ENCODE measurements at places on chromosomes 16 and 17.

DNA sequence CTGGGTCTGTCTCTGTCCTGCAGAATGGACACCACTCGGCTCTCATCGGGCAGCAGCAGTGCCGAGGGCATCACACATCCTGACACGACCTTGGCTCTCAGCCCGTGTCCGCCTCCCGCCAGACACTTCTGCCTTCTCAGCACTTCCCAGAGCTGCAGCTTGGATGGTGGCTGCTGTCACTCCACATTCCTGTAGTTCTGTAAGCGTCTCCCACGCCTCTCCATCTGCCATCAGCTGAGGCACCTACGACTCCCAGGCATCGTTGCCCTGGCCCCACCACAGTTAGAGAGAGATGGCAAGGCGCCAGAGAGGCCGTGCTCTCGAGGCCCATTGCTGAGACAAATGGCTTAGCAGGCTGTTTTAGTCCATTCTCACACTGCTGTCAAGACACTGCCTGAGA lies 195.9 kb upstream of the CHMP6 start:
- no peak for DNase-seq

- DNase-seq: no peak
Measured at GRCh38 chr17:33116021-33116551, 124.4 kb downstream of the SPACA3 start.

DNA sequence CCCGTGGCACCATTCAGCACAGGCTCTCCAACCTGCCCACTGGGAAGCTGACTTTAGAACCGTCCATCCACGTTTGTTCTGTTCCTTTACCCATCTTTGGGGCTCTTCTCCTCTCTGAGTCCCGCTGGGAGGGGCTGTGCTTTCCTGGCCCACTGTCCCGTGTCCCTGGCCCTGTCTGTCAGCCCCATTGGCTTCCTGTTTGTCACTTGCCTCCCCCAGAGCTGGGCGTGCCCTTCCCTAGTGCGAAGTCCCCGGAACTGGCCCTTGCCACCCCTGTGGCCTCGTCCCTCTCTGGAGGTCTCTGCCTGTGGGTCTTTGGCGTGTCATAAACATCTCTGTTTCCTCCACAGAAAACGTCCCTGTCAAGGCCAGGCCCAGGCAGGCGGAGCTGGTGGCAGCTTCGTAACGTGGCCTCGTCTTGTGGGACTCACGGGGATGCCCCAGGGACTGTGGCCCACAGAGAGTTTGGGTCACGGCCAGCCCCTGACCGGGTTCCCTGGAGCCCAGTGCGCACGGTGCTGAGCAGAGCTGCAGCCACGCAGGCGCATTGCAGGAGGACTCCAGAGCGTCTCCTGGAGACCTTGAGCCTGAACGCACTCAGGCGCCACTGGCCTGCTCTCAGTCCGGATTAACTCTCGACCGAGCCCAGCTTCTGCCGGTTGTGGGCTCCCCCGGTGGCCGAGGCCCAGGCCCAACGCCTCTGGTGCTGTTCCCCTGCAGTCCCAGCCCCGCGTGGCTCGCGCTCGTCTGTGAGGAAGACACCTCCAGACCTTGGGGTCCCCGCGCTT lies 7.3 kb downstream of the CHMP6 start:
- no peak for DNase-seq

- DNase-seq: no peak
Measured at GRCh38 chr17:45040459-45040858, 11.0 kb downstream of the DCAKD start.

- no peak for DNase-seq
Measured at GRCh38 chr16:22191532-22192260, 14.4 kb upstream of the EEF2K start.

DNA sequence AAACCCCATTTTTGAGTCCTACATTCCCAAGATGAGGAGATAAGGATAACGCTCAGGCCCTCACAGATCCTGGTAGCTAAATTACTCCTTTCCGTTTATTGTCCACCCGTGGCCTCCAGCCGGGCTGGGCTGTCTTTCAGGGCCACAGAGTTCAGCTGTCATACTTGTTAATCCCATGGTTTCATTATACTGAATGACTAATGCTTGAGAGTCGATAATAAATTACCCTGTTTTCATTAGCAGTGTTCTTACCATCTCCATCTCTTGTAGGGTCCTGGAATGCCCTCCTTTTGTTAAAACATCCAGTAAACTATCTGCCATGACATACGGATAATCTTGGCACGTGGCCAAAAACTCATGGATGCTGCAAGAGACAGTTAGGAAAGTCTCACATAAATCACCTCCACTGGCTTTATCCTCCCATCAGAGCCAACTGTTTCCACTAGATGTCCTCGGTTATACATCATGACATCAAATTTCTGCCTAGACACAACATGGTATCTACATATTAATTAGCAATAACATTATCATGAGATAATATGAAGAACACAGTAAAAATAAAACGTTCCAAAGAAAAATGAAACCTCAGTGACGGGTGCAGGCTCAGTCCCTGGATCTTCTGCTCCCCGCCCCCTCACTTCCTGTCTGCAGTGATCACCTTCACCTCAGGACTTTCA lies 45.3 kb downstream of the BRD7 start:
- no peak for DNase-seq

DNA sequence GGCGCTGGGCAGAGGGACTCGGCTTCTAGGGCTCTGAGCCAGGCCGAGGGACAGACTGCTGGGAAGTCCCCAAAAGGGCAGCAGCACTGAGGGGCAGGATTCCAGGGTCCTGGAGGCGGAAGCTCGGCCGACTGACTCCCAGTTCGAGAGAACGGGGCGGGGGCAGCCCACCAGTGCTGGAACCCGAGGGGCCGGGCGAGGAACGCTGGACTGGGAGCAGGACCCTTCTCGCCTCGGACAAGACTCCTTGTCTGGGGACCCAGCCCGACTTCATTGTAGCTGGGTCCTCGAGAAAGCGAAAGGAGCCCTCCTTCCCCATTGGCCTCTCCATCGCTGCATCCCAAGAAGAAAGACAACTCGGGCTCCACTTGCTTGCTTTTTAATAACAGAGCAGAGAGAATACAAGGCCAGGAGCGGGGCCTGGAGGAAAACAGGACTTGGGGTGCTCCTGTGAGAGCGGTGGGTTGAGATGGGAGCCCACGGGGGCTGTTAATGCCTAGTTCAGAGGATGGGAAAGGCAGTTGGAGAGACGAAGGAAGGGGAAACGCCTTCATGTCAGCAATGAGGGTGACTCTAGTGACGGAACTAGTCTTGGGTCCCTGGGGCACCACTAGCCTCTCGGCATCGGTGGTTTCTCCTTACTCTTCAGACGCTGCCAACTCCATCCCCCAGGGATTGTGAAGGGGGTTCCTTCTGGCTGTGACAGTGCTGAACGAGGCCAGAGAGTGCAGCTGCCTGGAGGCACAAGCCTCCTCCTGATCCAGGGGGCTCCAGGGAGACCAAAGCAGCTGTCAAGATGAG lies 492 bp upstream of the CAMTA2 start:
- DNase-seq: no peak

GRCh38 chr16:89014403-89015230 lies 37.6 kb upstream of the CBFA2T3 start:
- no peak for DNase-seq

DNA sequence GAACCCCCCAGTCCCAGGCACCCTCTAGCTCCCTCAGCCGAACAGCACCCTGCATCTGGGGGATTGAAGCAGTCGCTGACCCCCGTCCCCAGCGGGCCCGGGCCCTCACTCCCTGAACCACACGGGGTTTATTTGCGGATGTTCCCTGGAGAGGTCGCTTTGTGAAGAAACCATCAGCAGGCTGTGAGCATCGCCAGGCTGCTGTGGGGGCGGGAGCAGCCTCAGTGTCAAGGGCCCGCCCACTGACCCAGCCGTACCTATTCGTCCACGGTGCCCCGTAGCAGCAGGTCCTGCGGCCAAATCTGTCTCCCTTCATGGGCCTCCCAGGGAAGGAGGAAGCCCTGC lies 6.4 kb upstream of the RAB40C start:
- no peak for DNase-seq

- DNase-seq: no peak
Measured at GRCh38 chr17:4641297-4642195, at the start of gene ALOX15. TSS of gene ALOX15 (minus strand) at chr17:4641678. CDS start at chr17:4641651, 27 bp downstream.

DNA sequence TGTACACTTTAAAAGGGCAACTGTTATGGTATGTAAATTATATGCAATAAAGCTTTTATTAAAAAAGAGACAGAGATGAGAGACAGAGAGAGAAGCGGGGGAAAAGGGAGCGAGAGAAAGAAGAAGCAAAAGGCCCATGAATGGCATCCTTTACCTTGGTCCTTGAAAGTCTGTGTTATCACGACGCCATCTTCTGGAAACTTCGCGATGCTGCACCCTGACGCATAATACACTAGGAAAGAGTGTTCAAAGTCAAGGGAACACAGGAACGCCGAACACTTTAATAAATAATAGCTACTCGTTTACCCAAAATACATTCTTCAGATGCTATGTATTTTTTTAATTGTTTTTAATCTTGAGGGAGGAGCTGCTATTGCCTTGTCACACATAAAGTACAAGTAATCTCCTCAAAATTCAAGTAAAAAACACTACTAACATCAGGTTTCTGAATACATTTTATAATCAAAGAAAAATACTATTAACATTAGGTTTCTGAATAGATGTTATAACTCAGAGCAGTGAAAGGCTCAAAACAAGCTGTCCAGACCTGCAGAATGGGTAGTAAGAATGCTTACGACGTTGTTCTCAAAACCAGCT lies 23.0 kb upstream of the SLC38A8 start:
- DNase-seq: peak; percentile 14

DNA sequence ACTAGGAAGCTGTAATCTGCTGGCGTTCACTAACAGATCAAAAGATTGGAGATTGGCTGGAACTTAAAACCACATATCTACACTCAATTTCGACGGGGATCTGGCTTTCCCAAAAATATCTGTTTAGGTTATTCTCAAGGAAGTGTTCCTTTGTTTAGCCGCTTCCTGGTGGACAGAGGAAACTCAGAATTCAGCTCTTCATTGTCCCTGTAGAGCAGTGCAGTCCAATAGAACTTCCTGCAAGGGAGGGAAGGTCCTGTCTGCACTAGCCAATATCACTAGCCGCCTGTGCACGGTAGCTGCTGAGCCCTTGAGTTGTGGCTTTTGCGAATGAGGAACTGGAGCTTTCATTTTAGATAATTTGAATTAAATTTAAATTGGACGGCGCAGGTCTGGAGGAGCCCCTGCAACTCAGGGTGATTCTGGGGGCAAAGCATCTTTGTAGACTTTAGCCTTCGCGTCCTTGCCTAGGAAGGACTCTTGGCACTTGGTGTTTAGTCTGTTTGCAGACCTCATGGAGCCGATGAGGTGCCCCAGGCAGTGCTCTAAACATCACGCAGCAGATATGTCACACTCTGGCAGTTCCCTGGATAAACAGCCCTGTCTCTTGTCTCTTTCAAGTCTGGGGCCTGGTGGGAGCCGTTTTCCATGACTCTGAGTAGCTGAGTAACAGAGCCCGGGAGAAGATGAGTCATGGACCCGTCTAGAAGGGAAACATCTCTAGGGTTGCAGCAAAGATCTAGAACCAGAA lies 122.2 kb downstream of the CCDC182 start:
- DNase-seq: peak; percentile 70

DNA sequence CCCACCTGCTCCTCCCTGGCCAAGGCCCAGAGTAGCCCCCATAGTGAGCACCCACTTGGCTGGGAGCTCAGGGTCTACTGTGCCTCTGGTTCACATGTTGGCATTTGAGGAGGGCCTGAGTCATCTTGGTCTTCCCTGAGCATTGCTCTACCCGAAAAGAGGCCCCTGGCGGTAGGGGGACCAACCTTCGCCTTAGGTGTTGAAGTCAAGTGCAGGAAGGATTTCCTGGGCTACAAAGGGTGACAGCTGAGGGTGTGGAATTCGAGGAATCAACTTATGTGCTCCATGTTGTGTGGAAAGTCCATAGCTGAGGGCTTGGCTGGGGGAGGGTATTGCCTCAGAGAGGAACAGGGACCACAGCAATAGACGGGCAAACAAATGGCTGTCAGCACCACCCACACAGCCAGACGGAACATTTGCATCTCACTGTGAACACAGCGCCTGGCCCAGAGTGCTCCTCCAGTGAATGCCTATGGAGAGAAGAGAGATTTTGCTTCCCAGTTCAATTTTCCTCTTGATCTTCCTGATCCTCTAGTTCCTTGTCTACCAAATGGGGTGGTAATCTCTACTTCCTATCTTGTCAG lies 35.6 kb upstream of the NGFR start:
- DNase-seq: no peak
